ENCODE measurements at places on chromosomes 2 and 18. TPM values are rescaled to one million over a fixed set of nuclear protein-coding genes. Genes with fewer than 3 reads are reported as not detected.

- DNase-seq = no peak
Measured at GRCh38 chr2:104472076-104472475, 381.8 kb upstream of the POU3F3 start.

GRCh38 chr2:179749210-179749609, 112.2 kb downstream of the ZNF385B start:
- DNase-seq = no peak

- no peak for DNase-seq
Measured at GRCh38 chr2:101253013-101253702, 472 bp downstream of the CNOT11 start.

- DNase-seq = no peak
Measured at GRCh38 chr2:134193006-134193405, 60.9 kb upstream of the MGAT5 start.

- no peak for DNase-seq
Measured at GRCh38 chr2:186302263-186302662, 183.8 kb upstream of the ZC3H15 start.

DNA sequence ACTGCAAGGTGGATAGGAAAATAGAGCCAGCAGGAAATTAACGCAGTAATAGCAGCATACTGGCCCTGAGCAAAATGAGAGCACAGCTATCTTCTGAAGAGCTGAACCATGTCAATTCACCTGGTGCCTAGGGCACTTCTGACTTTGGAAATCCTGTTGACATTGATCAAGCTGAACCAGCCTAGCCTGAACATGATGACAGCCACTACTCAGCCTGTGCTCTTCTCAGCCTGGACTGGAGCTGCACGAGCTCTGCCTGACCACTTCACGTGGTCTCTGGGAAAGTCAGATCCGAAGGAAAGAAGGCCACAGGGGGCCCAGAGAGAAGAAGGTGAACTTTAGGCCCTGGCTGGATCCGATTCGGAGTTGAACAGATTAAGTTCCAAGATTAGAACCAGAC, 421.9 kb downstream of the LPIN1 start:
- DNase-seq = no peak

DNA sequence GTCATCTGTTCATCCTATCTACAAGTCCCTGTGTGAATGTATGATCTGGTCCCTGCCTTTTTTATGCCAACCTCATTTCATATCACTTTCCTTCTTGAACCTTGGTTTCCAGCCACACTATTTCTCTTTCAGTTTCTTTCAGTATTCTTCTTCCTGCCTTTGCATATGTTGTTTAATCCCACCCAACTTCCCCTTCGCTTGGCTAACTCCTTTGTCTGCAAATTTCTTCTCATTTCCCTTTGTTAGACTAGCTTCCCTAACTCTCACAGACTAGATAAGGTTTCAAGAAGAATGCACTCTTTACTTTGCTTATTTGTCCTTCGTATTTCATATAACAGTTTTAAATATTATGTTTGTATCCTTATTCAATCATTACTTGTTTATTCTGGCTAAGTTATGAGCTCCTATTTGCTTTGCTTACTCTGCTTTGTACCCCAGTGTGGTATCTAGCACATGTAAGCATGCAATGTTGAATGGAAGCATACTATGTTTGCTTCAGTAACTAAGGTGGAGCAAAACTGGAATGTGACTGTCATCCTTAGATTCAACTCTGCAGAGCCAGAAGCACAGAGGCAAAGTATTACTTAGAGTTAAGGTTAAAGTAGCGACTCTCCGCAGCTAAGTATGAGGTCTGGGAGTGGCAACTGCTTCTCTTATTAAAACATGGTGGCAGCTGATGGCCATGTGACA, 681.3 kb downstream of the CPS1 start:
- no peak for DNase-seq

GRCh38 chr2:197926673-197927072, 122.3 kb downstream of the PLCL1 start:
- no peak for DNase-seq

GRCh38 chr18:44967599-44967998, 286.9 kb downstream of the SETBP1 start:
- no peak for DNase-seq

GRCh38 chr2:147247749-147248148, 597.1 kb upstream of the ACVR2A start:
- DNase-seq = no peak

DNA sequence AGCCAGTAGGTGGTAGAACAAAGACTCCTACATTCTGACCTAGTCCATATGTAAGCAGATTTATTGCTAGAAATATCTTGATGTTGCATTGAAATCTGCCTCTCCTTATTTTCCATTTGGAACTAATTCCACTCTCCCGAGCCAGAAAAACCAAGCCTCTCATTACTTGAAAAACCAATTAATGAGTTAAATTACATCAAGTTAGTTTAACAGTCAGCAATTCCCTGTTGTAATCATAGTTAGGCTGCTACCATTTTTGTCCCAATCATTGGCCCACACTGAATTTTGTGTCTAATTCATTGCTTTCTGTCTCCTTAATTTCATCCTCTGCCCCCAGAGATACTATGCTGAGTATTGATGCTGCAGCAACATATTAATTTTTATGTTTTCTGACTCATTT, 168.3 kb upstream of the TNP1 start:
- no peak for DNase-seq

DNA sequence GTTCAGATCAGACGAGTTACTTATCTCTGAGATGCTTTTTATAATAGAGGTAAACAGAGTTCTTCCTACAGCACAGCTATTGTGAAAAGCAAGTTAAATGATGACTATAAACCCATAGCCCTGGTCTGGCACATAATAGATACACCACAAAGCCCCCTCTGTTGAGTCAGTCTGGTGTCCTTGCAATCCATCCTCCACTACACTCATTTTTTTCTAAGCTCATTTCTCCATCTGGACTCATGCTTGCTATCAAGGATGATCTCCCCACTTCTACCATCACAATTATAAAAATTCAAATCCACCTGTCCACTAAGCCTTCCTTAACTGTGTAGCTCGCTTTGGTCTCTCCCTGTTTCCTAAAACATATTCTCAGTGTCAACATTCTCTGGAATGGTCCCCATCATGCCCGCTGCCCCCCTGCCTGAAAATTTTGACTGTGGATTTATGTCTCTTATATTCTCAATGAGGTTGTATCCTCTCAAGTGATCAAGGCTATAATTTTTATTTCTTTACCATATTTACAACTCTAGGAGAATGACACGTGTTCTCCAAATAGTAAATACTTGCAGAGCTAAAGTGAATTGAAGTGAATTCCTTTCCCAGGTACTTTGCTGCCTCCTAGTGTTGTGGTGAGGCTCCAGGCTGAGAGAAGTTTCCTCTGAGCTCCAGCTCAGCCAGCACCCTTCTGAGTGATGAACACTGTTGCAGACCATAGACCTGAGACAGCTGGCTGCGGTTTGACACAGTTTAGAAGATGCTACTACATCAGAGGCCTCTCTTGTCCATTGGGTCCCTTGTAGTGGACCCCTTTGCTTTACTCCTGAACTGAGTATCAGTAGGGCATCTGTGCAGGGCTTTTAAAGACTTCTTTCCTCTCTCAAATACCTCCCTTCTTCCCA, 108.7 kb downstream of the DPP10 start:
- DNase-seq = no peak

DNA sequence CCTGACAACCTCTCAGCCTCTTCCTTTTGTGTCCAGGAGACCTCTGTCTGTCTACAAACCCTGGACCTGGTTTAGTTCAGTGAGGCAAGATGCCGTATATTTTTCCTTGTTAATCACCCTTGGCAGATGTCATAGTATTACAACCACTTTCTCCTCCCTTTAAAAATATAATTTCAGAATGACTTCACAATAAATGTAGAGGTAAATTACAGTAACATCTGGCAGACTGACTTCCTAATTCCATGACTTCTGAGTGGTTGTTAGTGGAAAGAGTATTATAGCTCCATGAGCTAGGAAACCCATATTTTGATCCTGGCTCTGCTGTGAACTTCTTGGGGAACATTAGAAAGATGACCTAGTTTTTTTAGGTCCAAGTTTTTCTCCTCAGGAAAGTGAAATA, 39.5 kb downstream of the SPATS2L start:
- no peak for DNase-seq

- no peak for DNase-seq
Measured at GRCh38 chr2:5849562-5849961, 157.4 kb downstream of the SOX11 start.

- no peak for DNase-seq
Measured at GRCh38 chr18:77037567-77037966, 95.0 kb downstream of the MBP start.

DNA sequence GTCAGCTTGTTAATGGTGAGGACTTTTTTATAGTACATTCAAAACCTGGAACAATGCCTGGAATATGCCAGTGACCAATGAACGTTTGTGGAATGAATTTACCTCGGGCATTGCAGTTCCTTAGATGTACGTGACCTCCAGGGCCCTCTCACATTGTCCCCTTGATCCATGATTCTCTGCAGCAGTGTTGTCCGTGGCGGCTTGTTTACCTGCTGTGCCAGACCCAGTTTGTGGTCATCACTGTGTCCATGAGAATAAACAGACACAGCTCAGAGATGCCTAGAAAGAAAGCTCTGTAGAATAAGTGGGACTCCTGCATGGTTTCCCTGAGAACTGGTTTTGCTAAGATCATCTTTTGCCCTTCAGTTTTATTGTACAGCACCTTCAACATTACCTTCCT, 1132.2 kb downstream of the DPP10 start:
- no peak for DNase-seq

DNA sequence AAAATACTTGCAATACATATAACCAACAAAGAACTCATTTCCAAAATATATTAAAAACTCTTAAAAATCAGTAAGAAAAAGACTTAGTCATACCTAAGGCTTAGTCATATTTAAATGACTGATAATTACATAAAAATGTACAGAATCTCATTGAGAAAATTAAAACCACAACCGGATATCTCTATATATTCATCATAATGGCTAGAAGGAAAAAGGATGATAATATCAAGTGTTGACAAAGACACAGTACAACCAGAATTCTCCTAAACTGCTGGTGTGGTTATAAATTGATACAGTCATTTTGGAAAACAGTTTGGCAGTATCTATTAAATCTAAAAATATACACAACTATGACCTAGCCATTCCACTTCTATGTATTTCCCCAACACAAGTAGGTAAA, 27.1 kb upstream of the IHH start:
- DNase-seq = no peak

GRCh38 chr2:217393585-217394032, 533.7 kb upstream of the TNP1 start:
- DNase-seq = no peak

DNA sequence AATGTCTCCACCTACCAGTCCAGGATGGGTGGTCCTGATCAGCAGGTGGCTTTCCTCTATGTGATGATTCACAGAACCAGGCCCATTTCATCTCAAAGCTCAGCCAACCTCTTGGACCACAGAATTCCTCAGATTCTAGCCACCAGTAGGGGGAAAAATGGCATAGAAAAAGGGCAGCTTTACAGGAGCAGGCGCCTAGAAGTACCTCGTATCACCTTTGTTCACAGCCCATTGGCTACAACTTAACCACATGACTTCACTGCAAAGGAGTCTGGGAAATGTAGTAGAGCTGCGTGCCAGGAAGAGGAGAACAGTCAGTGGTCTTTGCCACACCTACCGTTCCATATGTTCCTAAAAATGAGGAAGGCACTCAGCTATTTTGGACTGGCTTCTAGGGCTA, 62.8 kb upstream of the DTNA start:
- DNase-seq = no peak

DNA sequence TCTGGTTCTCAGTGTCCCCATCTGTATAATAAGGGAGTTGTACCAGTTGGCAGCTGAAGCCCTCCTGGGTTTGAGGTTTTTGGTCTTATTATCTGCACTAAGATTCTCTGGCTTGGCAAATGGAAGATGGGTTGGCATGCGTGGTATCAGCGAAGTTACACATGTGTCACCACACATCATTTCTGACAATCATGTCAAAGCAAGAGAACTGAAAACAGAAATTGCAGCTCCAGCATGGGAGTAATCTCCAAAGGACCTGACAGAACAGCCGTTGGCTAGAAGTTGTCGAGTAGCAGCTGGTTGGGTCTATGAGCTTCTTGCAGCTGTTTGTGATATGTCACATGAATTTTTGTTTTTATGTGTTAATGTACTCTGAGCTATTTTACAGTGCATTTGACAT, 317.4 kb downstream of the SLC4A3 start:
- DNase-seq = no peak

- no peak for DNase-seq
Measured at GRCh38 chr2:167342769-167343168, 454.5 kb downstream of the XIRP2 start.

- DNase-seq = no peak
Measured at GRCh38 chr2:117323331-117323730, 491.2 kb upstream of the DDX18 start.

GRCh38 chr2:237118025-237118424, 32.3 kb downstream of the COPS8 start:
- no peak for DNase-seq

DNA sequence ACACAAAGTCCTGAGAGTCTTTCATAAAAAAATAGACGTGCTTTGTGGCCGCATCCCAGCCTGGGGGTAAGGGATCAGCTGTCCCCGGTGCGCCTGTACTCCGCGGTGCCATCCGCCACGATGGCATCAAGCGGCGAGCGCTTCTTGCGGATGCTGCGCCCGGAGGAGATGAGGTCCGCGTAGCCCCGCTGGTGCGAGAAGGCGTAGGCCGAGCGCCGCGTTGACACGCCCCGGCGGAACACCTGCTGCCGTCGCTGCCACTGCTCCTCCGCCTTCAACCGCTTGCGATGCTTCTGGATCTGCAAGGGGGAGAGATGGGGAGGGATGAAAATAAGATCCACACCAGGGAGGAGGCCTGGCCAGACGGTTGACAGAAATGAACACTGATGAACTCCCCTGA, 26.8 kb upstream of the NARS1 start:
- DNase-seq = no peak

GRCh38 chr2:99354070-99354469, 16.9 kb downstream of the EIF5B start:
- no peak for DNase-seq

DNA sequence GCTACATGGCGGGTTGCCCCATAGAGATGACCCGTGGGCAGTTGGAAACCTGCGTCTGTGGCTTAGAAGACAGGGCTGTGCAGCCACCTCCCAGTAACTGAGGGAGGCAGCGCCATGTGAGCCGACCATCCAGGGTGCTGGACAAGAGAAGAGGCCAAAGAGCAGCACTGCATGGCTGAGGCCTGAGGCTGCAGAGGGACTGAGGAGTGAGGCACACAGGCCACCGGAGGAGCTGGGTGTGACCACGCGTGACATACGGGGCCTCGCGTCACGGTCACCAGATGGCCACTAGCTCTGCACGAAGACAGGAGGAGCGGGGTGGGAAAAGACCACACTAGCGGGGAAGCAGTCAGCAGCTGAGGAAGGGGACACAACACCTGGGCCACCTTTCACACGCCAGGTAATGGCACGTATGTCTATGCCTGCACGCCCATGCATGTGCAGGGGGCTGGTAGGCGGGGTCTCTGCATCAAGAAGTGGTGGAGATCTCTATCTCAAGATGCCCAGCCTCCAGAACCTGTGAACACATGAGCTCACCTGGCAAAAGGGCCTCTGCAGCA, 61.4 kb downstream of the NDUFA10 start:
- no peak for DNase-seq

COL5A2 gene
- 0.24 TPM for total RNA-seq

LBH gene
- 120 TPM for total RNA-seq

IRS1 gene
- 3.2 TPM for total RNA-seq

TXNDC2 gene
- 0.13 TPM for total RNA-seq

PDE11A gene
- not detected for total RNA-seq

RMND5A gene
- 26.9 TPM for total RNA-seq

ABCB11 gene
- not detected for total RNA-seq

CSRNP3 gene
- not detected for total RNA-seq

UGT1A6 gene
- not detected for total RNA-seq

DYNAP gene
- not detected for total RNA-seq

All from activated B cell treated with CpG ODN at 0.5 μM for 24 hours (primary cell).